ENCODE measurements at places on chromosomes 2 and 18. TPM values are rescaled to one million over a fixed set of nuclear protein-coding genes. Genes with fewer than 3 reads are reported as not detected.

DNA sequence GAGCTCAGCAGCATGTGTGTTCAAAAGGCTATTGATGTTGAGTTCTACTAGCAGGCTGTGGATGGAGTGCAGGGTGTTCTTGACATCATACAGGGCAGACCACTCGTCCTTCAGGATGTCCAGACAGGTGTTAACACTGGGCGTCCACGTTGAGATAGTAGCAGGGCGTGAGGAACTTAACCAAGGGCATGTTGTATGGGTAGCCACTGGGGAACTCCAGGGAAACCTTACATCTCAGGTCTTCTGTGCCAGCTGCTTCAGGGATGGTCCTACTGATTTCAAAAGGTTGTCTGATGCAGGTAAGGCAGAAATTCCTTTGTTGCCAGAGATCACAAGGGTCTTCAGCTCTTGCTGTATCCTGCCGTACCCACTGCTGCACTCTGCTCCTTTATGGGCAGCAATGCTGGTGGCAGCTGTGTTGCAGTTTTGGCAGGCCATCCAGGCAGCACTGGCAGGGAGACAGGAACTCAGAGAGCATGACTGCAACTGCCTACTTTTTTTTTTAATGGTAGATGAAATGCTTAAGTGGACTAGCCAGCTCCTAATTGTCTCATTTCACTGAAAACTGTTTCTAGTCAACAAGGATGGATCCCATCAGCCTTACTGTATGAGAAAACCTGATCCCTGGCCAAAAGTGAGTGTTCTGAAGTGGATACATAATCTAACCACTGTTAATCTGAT is 32.4 kb upstream of the RBBP8 start:
- no peak for DNase-seq

DNA sequence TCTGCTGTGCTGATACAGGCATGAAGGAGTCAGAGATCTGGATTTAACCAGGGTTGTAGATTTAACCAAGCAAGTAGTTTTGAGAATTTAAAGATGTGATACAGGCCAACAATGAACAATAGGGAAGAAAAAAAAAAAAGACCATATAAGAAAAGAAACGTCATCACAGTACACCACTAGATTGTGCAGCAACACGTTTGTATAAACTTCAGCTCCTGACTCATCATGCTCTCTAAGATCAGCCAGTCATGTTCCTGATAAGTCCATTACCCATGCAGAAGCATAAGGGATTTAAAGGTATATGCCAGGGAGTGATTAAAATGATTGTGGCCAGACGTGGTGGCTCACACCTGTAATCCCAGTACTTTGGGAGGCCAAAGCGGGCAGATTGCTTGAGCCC is 22.3 kb upstream of the ERICH2 start:
- no peak for DNase-seq

DNA sequence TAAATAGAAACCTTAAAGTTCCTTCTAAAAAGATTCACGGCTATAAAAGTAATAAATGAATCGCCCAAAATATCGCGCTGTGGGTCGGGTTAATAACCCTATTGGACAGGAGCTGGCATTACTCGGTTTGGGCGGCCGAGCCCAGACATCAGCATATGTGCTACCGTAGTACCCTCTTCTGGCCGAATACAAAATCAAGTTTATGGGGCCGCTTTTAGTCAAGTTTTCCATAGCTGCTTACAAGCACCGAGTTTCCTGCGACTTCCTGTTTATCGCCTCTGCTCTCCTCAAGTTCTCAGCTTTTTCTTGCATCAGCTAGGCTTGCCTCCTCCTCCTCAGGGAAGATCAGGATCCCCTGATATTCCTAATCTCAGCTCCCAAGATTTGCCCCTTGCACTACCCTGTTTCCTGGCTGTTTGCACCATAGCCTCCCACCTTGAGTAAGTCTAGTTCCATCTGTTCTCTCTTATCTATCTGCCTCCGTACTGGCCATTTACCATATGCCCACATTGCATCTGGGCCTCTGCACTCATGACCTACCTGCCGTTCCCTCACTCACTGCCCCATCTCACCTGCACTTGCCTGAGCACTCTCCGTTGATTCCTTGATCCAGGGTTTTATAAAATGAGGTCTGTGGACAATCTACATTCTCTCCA is 56.1 kb downstream of the SLC35F5 start:
- DNase-seq = peak; percentile 63

DNA sequence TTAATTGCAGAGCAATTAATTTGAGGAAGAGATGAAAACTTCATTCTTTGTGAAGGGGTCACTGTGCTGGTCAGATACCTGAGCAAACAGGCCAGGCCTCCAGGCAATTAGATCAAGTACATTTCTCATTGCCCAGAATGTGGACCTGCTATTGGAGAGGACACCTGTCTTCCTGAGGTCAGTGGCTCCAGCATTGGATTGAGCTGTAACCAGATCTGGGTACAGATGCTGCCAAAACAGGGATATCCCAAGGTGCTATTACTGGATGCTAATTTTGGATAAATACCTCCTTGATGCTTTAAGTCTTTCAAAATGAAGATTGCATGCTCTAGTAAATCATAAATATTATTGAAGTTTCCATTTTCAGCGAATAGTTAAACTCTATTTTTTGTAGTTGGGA is 131.5 kb downstream of the FAM161A start:
- no peak for DNase-seq

DNA sequence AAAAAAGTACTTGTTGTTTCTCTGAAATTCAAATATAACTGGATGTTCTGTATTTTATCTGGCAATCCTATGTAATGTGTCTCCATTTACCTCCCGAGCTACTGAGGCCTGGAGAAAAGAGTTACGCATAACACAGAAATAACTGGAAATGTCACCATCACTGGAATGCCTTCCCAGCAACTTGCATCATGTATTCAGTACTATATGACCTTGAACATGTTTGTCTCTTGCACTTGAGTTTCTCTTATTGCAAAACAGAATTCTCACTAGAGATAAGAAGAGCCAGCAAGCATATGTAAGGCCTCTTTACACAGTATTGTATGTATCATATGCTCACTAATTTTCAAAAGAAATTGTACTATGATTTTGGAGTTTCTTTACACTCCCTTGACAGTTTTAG is 99.6 kb upstream of the CTAGE1 start:
- no peak for DNase-seq

DNA sequence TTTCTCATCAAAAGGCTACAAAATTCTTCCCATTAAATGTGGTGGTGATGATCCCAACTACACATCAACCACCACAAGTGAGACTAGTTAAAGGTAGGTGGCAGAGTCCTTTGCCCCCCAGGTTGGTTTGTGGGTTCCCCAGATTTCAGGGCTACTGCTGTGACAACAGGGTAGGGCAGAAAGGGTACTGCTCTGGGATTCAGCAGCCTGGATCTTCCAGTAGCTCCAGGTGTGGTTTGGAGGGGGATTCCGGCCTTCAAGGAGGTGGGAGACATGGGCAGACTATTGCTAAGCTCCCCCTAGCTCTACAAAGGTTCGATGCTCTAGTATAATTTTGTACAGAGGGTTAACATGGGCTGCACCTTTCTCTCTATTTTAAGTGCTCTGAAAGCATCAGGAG is 74.9 kb upstream of the FZD5 start:
- no peak for DNase-seq

- peak; percentile 13 for DNase-seq
These were observed 8.3 kb upstream of the GAL3ST2 start for GRCh38 chr2:241768251-241768711.

DNA sequence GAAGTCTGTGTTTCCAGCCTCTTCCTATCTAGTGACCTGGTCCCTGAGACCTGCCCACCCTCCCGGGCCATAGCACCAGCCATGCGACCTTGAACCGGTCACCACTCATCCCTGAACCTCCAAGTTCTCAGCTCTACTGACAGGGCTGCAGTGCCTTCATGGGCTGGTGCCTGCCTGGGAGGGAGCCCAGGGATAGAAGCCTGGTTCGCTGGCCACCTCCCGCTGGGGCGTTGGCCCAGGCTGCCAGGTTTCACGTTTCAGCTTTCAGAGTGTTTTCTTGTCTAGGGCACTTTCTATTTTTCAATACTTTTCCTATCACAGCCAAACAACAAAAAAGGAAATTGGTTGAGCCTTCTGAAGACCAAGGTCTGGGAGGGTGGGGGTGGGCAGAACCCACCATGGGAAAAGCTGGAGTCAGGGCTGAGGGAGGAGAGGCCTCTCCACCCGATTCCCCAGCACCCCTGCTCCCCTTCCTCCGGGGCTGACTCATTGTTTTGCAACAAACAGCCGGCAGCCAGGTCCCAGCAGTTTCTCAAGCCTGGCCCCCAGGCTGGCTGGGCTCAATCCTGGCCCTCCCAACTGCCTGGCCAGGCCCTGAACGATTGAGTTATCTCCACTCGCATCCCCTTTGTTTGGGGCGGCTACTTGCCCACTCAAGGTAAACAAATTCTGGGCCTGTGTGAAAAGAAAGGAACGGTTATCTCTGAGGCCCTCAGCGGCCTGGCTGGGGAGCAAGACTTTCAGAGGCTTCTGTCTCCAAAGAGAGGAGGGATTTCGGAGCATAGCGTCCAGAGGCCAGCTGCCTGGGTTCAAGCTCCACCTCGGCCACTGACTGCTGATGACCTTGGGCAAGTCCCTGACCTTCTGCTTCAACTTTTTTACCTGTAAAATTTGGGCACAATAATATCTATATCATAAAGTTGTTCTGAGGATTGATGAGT is 47.5 kb downstream of the ZFP36L2 start:
- peak; percentile 43 for DNase-seq

GRCh38 chr2:63064197-63064596 is 13.6 kb downstream of the OTX1 start:
- no peak for DNase-seq

- no peak for DNase-seq
These were observed 254.4 kb downstream of the ERBB4 start for GRCh38 chr2:212284166-212284565.

DNA sequence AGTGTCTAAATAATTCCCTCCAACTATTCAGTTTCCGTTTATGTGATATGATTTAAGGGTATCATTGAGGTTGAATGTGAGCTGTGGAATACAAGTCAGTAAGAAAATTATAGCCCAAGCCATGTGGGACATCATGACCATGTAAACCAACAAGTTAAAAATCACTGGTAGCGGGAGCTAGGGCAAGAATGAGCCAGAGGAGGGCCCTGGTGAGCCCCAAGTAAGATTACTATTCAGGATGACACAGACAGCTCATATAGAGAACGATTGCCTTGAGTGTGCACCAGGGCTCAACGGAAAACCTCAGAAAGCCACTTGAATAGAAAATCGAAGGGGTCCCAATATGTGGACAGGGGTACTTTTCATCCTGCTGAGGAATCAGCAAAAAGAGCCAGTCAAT is 87.8 kb upstream of the RBMS1 start:
- no peak for DNase-seq

DNA sequence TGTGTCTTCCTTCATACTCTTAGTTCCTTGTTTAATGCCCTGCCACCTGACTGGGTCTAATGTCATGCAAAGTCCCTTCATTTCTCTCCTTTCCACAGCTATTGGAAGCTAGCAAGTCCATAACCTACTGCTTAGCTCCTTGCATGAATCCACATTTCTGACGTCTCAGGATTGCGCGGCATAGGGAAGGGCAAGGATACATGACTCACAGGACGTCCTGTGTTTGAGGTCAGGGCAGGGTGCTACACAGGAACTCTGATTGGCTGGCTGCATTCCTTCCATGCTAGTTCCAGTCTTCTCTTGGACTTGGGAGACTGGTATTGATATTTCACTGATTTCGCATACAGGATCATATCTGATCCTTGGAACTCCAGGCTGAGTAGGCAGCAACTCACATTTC is 137.9 kb downstream of the CDH2 start:
- DNase-seq = no peak

- no peak for DNase-seq
These were observed 330.0 kb upstream of the PKDCC start for GRCh38 chr2:41717839-41718238.

The TFPI gene
- not detected for total RNA-seq

The ALPP gene
- not detected for total RNA-seq

The AQP12B gene
- not detected for total RNA-seq

The MYOM1 gene
- total RNA-seq = 2.4 TPM

The FKBP1B gene
- 5.5 TPM for total RNA-seq

The LIMS2 gene
- total RNA-seq = 15.0 TPM
